ENCODE measurements at places on chromosomes 1 and 21. TPM values are rescaled to one million over a fixed set of nuclear protein-coding genes. Genes with fewer than 3 reads are reported as not detected.

- no peak for DNase-seq
- H3K4me3 ChIP-seq = no peak overlapping the region
- H3K27me3 ChIP-seq = no peaks in the 10 kb centered on the region
- peaks cover 34% of the 10 kb centered on the region for H3K4me1 ChIP-seq
- H3K36me3 ChIP-seq = no peaks in the 10 kb centered on the region
- no peak overlapping the region for H3K27ac ChIP-seq
Measured at GRCh38 chr1:234977875-234978396, 150.7 kb downstream of the TOMM20 start.

DNA sequence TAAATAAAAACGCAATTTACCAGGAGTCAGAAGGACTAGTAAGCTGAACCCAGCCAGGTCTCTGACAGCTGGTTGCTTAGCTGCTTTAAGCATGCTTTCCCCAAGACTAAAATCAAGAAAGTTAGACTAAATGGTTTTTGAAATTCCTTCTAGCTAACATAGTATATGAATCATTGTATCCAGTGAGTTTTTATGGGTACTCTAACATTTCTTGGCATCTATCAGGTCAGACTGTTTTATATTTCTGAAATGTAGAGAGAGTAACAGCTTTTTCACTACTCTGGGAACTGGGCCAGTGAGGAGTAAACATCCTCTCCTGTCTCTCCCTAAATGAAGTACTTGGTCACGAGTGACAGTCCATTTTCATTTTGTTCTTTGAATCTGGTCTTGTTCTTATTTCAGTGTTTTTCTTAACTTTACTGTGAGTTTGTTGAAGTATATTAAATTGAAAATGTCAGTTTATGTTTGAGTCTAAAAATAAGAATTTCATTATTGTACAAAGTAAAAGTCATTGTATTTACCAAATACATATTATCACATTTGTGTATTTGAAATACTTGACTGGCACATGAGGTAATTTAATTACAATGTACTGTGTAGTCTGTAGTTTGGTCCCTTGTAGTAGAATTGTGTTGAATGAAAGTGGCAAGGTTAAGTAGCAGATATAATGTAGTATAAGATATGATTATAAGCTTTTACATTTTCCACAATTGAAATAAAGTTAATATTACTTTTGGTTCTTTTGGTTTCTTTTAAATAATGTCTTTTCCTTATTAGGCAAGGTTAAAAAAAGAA is 47.6 kb downstream of the PKN2 start:
- peak overlapping the region; percentile 33 for H3K27ac ChIP-seq
- H3K27me3 ChIP-seq = no peaks in the 10 kb centered on the region
- peaks cover 12% of the 10 kb centered on the region for H3K4me1 ChIP-seq
- no peak overlapping the region for H3K4me3 ChIP-seq
- H3K36me3 ChIP-seq = no peaks in the 10 kb centered on the region

DNA sequence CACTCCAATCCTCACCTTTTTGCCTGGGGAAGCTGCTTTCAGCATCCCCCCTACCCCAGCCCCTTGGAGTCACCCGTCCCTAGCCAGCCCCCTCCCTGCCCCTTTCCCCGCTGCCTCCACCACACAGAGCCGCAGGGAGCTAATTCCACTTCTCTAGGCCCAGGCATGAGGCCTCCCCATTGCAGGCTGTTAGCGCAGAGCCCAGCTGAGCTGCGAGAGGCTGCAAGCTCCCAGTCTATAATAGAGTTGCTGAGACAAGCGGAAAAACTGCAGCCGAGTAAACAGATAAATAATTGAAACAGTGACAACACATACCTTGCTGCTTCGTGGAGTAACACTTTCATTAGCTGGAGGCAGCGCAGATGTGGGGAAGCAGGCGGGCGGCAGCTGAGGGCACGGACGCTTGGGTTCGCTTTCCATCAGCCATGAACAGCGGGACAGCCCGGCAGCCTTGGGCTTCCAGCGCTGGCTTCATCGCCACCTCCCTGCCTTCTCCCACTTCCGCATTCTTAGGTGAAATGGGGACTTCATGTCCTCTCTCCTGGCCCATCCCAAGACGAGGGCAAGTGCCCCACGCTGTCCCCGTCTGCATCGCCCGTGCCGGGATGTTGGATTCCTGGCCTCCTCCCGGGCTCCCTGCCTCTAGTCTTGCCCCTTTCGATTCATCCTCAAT is 183.3 kb downstream of the IGSF21 start:
- no peak for DNase-seq
- H3K4me3 ChIP-seq = no peak overlapping the region
- no peak overlapping the region for H3K27ac ChIP-seq
- H3K4me1 ChIP-seq = no peaks in the 10 kb centered on the region
- H3K36me3 ChIP-seq = no peaks in the 10 kb centered on the region

DNA sequence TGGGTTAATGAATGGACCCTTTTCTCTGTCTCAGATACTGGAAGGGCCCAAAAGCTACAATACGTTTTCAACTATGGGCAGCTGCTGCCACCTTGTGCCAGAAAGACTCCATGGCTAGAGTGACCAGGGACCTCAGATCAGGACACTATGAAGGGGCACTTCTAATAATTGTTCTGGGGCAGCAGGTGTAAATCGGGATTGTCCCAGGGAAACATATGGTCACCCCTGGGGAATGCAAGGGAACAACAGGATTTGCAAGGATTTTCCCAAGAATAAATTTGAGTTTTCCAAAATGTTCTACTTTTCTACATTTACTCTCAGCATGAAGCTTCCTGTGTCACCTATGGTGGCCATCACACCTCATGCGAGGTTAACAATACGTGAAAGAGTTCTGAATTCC is 12.0 kb upstream of the FCAMR start:
- H3K4me3 ChIP-seq = no peak overlapping the region
- no peaks in the 10 kb centered on the region for H3K4me1 ChIP-seq
- DNase-seq = no peak
- H3K36me3 ChIP-seq = no peaks in the 10 kb centered on the region
- no peaks in the 10 kb centered on the region for H3K27me3 ChIP-seq
- no peak overlapping the region for H3K27ac ChIP-seq

- H3K27ac ChIP-seq = no peak overlapping the region
- no peaks in the 10 kb centered on the region for H3K36me3 ChIP-seq
Measured at GRCh38 chr1:113136476-113136875, 63.5 kb downstream of the LRIG2 start.

GRCh38 chr1:59455206-59455605 is 158.3 kb downstream of the FGGY start:
- H3K4me1 ChIP-seq = no peaks in the 10 kb centered on the region
- H3K27me3 ChIP-seq = no peaks in the 10 kb centered on the region
- H3K36me3 ChIP-seq = no peaks in the 10 kb centered on the region
- no peak overlapping the region for H3K4me3 ChIP-seq
- no peak for DNase-seq

GRCh38 chr21:30831194-30831765 is 1.7 kb upstream of the KRTAP7-1 start:
- no peak for DNase-seq
- H3K27ac ChIP-seq = no peak overlapping the region
- H3K4me3 ChIP-seq = no peak overlapping the region
- no peaks in the 10 kb centered on the region for H3K27me3 ChIP-seq
- H3K4me1 ChIP-seq = no peaks in the 10 kb centered on the region

- no peak overlapping the region for H3K4me3 ChIP-seq
- H3K27me3 ChIP-seq = no peaks in the 10 kb centered on the region
- no peaks in the 10 kb centered on the region for H3K4me1 ChIP-seq
- no peak overlapping the region for H3K27ac ChIP-seq
- no peak for DNase-seq
Measured at GRCh38 chr1:224565611-224566406, 50.3 kb upstream of the CNIH3 start.

GRCh38 chr1:33260439-33260838 is 4.1 kb downstream of the ZNF362 start:
- H3K36me3 ChIP-seq = no peaks in the 10 kb centered on the region
- DNase-seq = no peak
- H3K4me3 ChIP-seq = no peak overlapping the region
- H3K27me3 ChIP-seq = no peaks in the 10 kb centered on the region
- peaks cover 22% of the 10 kb centered on the region for H3K4me1 ChIP-seq
- no peak overlapping the region for H3K27ac ChIP-seq

GBP4 gene
- total RNA-seq = 8.4 TPM

CALML6 gene
- total RNA-seq = 0.11 TPM
